Erythroblast (primary cell): ENCODE measurements at places on chromosomes 3 and 15.

- DNase-seq: no peak
These were observed 129.4 kb upstream of the SNTN start for GRCh38 chr3:63523100-63523499.

DNA sequence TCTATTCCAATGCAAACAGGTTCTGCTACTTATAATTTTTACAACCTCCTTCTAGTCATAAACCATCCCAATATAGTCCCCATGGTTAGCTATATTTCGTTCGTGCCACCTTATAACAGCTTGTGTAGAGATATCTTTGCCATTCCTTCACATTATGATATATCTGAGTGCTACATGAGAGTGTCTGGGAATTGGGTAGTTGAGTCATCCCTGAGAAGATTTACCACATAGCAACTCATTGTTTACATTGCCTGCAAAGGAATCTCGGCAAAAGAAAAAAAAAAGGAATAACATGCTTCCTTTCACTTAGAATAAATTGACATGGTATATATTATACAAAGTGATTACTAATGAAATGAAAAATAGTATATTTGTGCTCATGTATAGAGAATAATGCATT is 86.0 kb upstream of the VGLL3 start:
- no peak for DNase-seq

DNA sequence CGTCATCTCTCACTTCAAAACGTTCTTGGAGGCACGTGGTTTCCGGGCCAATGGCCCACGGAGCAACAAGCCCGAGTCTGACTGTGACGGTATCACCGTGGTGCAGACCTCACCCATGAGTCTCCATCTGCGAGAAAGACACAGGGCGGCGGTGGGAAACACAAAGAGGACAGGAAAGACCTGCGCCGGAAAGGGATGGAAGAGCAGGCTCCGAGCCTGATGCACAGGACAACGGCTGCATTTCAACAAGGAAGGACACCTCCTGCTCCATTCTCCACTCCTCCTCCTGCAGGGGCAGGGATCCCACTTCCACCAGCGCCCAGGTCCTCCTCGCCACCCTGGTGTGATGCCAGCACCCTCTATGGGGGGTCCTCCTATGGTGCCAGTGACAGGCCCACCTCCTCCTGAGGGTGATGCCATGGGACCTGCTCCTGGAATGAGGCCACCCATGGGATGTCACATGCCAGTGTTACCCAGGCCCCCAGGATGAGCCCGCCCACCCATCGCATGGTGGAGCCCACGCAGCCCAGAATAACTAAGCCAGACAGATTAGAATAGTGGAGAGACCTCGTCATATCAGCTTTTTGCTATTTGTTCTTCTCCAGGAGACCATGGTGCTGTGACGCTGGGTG is 73.0 kb upstream of the PCSK6 start:
- no peak for DNase-seq

DNA sequence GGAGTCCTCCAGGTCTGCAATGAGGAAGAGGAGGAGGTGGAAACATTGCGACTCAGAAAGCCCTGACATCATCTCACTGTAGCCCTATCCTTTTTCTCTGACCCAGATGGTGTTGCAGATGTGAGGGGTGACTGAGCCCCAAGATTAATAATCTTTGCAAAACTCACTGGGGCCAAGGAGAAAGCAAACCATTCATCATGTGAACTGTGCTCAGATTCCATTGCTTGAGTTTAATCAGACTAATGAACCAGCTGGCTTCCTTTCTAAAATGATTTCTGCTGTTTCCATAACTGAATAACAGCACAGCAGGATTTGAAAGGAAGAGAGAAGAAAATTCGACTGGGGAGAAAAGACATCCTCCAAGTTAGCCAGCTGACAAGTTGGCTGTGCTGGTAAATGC is 13.4 kb upstream of the DGKG start:
- no peak for DNase-seq

- no peak for DNase-seq
These were observed 18.5 kb downstream of the NPHP3 start for GRCh38 chr3:132703733-132704132.

DNA sequence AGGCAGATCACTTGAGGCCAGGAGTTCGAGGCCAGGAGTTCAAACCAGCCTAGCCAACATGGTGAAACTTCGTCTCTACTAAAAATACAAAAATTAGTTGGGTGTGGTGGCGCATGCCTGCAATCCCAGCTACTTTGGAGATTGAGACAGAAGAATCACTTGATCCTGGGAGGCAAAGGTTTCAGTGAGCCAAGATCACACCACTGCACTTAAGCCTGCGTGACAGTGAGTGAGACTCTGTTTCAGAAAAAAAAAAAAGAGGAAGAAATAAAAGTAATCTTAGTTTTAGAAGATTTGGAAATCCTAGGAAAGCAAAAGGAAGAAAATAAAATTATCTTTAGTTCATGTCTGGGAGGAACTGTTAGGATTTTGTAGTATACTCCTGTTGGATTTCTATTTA is 77.2 kb downstream of the IL12A start:
- no peak for DNase-seq

GRCh38 chr3:140265302-140265701 is 330.3 kb downstream of the CLSTN2 start:
- DNase-seq: no peak

DNA sequence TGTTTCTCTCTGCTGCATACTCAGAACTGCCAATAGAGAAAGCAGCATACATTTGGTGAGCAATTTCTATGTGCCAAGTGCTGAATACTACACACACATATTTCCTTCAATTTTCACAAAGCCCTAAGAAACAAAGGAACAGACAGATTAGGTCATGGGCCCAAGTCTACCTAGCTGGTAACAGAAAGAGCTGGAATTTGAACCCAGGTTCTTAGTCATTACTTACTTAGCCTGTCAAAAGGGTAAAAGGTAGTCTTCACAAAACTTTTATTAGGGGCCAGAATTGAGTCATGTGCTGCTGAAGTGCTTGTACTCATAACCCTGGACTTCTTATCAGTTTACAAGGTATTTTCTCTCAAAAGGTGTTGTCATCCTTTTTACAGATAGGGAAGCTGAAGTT is 10.4 kb upstream of the ABHD17C start:
- DNase-seq: no peak

DNA sequence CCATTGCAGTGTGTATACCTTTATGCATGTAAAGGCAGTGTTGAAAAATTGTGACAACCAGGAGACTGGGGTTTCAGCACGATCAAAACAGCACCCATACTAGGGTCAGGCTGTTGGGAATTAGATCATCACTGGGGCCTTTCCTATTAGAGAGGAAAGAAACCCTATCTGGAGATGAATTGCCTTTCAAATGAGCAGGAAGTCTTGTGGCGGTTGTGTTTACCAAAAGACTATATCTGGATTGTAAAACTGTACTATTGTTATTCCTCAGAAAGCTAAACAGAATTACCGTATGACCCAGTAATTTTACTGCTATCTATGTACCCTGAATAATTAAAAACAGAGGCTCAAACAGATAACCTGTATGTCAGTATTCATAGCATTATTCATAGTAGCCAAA is 10.1 kb downstream of the UBE2E1 start:
- no peak for DNase-seq
